ENCODE measurements at places on chromosomes 5 and 9.

DNA sequence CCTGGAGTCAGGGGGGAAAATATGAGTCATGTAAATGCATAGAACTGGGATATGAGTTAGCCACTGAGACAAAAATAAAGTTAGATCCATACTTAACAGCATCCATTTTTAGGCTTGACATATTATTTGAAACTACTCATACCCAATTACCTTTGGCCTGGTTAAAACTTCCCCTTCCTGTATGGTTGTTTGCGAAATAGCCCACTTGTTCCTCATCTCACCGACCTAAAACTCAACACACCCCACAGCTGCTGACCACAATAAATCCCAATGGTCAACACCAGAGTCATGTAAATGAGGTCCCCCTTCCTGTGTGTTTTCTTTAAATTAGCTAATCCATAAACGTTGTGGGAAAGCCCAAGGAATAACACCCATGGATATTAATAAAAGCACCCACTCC lies 55.2 kb upstream of the TMEM215 start:
- no peak for DNase-seq

- DNase-seq = no peak
These were observed 12.1 kb upstream of the GRHPR start for GRCh38 chr9:37410354-37410861.

DNA sequence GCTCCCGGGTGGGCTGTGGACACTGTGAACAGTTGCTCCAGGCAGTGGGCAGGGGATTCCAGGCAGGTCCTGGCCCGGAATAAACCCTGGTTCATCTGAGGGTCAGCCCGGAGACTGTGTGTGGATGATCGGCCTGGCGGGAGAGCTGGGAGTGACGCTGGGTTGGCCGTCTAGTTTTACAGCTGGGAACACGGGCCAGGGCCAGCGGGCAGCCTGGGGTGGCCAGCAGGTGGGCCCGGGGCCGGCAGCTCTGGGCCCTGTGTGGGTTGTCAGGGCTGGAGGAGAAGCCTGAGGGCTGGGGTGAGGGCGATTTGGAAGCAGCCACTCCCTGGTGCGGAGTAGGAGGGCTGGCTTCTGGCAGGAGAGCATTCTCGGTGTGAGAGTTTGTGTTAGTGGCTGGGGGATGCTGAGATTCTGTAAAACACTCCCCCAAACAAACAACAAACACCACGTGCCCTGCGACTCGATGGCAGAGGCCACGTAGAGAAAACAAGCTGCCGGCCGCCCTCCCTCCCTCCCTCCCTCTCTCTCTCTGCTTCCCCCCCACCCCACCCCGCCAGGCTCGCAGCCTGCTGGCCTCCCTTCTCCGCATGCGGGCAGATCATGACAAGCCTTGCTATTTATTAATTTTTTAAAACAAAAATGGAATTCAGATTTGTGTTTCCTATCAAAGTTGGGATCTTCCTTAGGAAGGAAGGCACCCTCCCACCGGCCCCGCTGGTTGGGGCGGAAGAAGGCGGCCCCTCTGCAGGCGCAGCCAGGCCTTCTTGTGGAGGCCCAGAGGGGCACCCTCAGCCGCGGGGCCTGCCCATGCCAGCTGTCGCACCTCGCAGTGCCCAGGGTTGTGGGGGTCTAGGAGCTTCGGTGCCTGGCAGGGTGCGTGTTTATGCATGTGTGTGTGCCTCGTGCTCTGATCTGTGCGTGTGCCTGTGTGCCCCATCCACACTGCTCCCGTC lies 49.5 kb downstream of the RXRA start:
- DNase-seq = no peak

DNA sequence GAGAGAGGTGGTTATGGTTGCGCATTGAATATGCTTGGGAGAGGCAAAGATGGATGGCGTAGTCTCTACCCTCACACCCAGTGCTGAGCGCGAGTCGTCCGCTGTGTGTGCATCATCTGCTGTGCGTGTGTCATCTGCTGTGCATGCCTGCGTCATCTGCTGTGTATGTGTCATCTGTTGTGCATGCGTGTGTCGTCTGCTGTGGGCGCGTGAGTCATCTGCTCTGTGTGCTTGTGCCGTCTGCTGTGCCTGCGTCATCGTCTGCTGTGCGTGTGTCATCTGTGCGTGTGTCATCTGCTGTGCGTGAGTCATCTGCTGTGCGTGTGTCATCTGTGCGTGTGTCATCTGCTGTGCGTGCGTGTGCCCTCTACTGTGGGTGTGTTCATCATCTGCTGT lies 68.0 kb upstream of the IRX4 start:
- no peak for DNase-seq

DNA sequence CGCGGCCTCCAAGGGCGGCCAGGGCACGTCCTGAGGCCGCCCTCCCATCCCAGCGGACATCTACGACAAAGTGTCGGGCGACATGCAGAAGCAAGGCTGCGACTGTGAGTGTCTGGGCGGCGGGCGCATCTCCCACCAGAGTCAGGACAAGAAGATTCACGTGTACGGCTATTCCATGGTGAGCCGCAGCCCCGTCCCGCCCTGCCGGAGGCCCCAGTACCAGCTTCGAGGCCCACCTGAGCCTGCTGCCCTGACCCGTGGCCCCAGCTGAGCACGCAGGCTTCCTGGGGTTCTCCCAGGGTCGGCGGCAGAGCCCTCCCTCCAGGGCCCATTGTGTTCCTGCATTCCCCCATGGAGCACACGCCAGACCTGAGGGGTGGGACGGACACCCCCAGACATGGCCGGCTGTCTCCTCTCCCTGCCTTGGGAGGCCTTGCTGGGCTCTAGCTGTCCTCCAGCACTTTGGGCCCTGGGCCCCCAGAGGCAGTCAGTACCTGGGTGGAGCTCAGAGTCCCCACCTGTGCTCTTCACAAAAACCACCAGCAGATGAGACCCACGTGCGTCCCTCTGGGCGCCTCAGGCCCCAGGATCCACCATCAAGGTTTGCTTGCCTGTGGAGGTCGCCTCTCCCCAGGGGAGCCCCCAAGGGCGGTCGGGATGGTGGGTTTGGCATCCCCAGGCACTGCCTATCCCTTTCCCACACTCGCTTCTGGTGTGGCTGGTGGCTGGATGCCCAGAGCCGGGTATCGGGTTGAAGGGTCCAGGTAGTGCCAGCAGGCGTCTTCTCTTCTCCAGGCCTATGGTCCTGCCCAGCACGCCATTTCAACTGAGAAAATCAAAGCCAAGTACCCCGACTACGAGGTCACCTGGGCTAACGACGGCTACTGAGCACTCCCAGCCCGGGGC lies 1.0 kb downstream of the PHPT1 start:
- no peak for DNase-seq

DNA sequence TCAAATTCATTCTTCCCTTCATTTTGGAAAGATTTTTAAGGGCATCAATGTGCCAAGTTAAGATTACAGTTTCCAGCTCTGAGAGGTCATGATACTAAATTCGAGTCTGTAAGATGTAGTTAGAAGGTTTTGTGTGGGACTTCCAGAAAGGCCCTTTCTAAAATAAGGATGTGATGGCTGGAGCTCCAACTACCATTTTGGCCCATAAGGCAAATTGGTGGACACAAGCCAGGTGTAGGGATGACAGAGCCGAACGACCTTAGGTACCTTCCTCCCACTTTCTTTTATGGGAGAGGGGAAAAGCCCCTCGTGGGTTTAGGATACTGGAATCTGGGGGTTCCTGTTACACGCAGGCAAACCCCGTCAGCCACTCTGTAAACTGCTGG lies 54.3 kb upstream of the PTPDC1 start:
- no peak for DNase-seq

- no peak for DNase-seq
These were observed 5.5 kb downstream of the PTBP3 start for GRCh38 chr9:112327718-112328450.

- peak; percentile 45 for DNase-seq
These were observed 289.4 kb downstream of the EFNA5 start for GRCh38 chr5:107381189-107381856.

DNA sequence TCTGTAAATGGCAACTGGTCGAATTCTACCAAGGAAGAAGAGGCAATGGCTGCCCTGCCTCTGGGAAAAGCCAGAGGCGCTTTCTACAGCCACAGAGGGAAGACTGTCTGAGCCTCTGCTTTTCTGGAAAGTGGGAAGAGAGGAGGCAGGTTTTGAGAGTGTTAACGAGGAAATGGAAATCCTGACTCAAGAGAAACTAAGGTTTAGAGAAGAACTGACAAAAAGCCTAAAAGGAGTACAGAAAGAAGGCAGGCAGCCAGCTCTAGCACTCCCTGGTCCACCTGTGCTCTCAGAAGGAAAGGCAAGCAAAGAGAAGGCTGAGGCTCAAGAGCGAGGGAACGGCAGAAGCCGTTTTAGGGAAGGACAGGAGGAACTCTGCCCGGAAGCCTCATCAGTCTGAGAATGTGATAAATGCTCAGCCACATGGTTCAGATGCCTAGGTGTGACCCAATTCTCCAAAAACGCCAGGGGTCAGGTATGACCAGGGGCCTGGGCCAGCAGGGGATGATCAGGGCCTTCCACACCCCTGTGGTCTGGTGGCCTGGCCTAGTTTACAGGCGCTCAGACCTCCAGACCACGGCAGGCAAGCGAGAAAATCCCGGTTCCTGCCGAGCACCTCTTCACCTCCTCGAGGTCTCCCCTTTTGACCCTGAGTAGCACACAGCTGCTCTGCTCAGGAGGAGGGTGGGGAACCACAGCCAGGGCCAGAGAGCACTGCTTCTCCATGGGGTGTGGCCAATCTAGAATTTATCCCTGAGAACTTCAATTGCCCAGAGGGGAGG lies 79.9 kb upstream of the FBXW11 start:
- no peak for DNase-seq

GRCh38 chr5:53671447-53671846 lies 111.0 kb downstream of the NDUFS4 start:
- no peak for DNase-seq

DNA sequence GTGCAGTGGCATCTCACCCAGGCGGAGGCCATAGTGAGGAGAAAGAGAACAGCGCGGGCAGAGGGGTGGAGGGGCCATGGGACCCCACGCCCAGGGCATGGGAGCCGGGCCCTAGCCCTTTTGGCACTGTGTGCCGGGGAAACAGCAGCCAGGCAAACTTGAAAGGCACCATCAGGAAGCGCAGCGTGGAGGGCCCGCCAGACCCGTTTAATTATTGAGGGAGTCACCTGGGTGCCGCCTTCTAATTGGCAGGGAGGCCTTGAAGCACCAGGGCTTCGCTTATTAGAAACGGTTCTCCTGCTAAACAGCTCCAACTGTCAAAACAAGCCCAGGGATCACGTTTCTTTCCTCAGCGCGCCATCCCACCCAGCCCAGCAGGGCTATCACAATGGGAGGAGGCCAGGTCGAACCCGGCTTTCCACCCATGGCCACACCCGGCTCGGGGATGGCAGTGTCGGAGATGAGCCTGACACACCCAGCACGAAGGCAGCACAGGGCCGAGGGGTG lies 104.6 kb upstream of the SARDH start:
- DNase-seq = no peak

DNA sequence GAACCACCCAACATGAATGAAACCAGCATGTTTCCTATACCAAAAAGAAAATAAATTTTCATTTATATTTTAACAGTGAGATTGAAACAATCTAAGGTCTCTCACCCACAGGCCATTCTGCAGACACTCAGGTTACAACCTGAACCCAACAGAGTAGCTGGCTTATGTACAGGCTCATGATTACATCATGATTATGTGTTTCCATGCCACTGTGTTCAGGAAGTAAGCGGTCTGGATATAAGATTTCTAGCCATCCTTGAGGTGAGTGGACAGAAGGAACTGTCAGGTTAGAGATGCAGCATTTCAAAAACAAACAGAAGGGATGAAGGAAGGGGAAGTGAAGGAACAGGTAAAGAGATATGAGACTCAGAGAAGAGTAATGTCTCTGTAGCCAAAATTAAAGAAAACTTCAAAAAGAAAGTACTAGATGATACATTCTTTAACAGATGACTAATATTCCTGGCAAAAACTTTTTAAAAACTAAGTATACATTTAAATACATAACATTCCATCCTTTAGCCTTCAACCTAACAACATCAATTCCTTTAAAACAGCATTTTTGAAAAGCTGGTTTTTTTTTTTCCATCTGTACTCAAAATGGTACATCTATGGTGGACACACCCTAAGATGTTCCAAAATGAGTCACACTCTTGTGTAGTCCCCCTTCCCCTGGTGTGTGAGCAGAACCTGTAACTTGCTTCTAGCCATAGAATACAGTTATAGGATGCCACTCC lies 119.8 kb downstream of the LPAR1 start:
- DNase-seq = no peak

All from HepG2 (cell line).